Left ventricle myocardium inferior (tissue), 1 donor: ENCODE measurements at places on chromosomes 12 and 14. TPM values are rescaled to one million over a fixed set of nuclear protein-coding genes. Genes with fewer than 3 reads are reported as not detected.

Gene TBX3
- 27.2 TPM for total RNA-seq

Gene BBOF1
- total RNA-seq = 3.8 TPM

Gene INSM2
- total RNA-seq = not detected

Gene CDH24
- 2.1 TPM for total RNA-seq

Gene HOXC10
- total RNA-seq = not detected

Gene GUCY2C
- 0.11 TPM for total RNA-seq

Gene B4GALNT3
- total RNA-seq = 43.4 TPM

Gene ADCY4
- total RNA-seq = 26.6 TPM

Gene SLC17A8
- total RNA-seq = not detected

Gene TMTC1
- 38.4 TPM for total RNA-seq

GRCh38 chr12:48165089-48165981, 8.0 kb upstream of the ASB8 start:
- DNase-seq = no peak
- H3K36me3 ChIP-seq = no peaks in the 10 kb centered on the region
- H3K27ac ChIP-seq = no peak overlapping the region
- peaks cover 10% of the 10 kb centered on the region for H3K27me3 ChIP-seq
- H3K4me1 ChIP-seq = peaks cover 7% of the 10 kb centered on the region
- H3K4me3 ChIP-seq = no peak overlapping the region

GRCh38 chr12:55824726-55825125, 4.7 kb downstream of the DNAJC14 start:
- no peaks in the 10 kb centered on the region for H3K27me3 ChIP-seq
- no peak overlapping the region for H3K27ac ChIP-seq
- H3K36me3 ChIP-seq = peaks cover 44% of the 10 kb centered on the region
- H3K4me1 ChIP-seq = peaks cover 54% of the 10 kb centered on the region
- H3K4me3 ChIP-seq = no peak overlapping the region

GRCh38 chr12:53180220-53180930, at the start of the genes CSAD and ZNF740:
Gene CSAD (minus strand): TSS chr12:53180925. CDS start chr12:53173470, 7,455 bp downstream.
Gene ZNF740 (plus strand): TSS chr12:53180722. CDS start chr12:53181984, 1,262 bp downstream.
- H3K27ac ChIP-seq = peak within 1 kb of the TSS; percentile 98
- peaks cover 59% of the 10 kb centered on the region for H3K4me1 ChIP-seq
- peak; percentile 98 for DNase-seq
- no peaks in the 10 kb centered on the region for H3K27me3 ChIP-seq

DNA sequence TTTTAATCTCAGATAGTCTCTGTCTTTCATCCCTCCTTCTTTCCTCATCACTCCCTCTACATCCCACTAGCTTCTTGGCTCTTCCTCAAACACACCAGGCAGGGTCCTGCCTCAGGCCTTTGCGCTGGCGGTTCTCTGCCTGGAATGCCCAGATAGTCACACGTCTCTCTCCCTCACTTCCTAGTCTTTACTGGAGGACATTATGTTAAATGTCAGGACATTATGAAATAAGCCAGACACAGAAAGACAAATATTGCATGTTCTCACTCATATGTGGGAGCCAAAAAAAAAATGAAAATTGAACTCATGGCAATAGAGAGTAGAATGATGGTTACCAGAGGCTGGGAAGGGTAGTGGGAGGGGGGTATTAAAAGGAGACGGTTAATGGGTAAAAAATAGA, 442.0 kb downstream of the MED13L start:
- DNase-seq = no peak
- H3K27ac ChIP-seq = no peak overlapping the region
- H3K4me1 ChIP-seq = no peaks in the 10 kb centered on the region
- H3K27me3 ChIP-seq = peaks cover 4% of the 10 kb centered on the region
- no peaks in the 10 kb centered on the region for H3K36me3 ChIP-seq

DNA sequence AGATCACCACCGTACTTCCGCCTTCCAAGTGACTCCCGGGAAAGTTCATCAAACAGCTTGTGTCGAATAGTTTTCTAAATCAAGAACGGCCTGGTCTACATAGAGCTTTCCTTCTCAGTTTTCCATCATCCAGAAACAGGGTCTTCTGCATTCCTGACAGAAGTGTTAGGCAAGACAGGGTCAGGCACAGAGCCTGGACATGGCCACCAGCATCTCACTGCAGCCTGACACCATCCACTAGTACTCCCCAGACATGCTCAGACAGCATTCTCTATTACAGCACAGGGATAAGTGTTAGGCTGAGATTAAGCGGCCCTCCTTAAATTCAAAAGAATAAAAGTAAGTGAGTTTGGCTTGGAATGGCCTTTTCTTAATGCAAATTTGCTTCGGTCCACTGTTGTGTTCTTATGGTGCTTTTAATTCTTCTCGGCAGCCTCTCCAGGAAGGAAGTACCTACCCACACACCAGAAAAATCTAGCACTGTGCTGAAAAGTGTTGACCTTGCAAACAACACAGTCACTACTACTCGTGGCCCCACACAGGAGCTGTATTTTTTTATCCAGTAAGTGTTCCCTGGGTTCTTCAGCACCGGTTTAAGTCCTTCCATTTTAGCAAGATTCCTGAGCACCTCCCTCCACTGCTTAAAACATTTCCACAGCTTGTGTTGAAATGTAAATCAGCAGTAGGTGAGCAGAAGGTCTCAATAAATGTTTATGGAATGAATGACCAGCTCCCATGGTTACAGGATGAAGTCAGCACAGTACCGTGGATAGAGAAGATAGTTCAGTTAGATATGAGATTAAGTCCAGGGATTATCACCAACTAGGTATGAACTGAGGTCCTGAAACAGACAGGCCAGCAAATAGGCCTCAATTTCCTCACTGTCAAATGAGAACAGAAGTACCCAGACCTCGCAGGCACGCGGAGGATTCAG, 44.1 kb downstream of the SETD3 start:
- no peaks in the 10 kb centered on the region for H3K27me3 ChIP-seq
- peak overlapping the region; percentile 7 for H3K27ac ChIP-seq
- peaks cover 14% of the 10 kb centered on the region for H3K4me1 ChIP-seq

DNA sequence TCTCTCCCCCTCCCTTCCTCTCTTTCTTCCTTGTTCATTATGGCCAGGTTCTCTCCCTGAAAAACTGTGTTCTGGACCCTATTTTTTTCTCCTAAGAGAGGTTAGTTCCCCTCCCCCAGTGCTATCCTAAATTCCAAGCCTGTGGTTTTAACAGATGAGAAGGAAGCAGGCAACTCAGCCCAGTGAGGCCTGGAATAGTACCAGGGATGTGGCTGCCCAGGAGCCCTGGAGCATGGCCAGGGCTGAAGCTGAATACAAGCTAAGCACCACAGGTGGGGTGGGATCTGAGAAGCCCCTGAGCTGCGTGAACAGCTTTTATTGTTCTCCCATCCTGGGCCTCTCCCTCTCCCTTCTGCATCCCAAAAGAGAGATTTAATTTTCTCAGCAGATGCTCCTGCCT, 1581.3 kb upstream of the TMEM132C start:
- H3K27me3 ChIP-seq = peaks cover 4% of the 10 kb centered on the region
- no peaks in the 10 kb centered on the region for H3K36me3 ChIP-seq
- no peak overlapping the region for H3K27ac ChIP-seq
- no peak for DNase-seq

DNA sequence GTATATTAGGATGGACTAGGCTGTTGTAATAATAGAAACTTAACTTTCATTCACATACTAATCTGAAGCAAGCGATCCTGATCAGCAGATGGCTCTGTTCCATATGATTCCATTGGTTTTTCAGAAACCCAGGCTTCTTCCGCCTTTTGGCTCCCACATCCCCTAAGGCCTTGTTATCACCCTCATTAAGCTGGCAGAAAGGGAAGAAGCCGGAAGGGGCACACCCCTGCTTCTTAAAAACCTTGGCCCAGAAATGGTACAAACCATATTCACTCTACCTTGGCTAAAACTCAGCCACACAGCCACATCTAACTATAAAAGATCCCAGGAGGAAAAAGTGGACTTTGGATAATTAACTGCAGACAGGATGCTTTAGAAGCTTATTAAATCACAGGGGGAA, 329.2 kb downstream of the PCNX1 start:
- no peaks in the 10 kb centered on the region for H3K36me3 ChIP-seq
- H3K27ac ChIP-seq = no peak overlapping the region
- peaks cover 5% of the 10 kb centered on the region for H3K4me1 ChIP-seq
- no peak overlapping the region for H3K4me3 ChIP-seq

DNA sequence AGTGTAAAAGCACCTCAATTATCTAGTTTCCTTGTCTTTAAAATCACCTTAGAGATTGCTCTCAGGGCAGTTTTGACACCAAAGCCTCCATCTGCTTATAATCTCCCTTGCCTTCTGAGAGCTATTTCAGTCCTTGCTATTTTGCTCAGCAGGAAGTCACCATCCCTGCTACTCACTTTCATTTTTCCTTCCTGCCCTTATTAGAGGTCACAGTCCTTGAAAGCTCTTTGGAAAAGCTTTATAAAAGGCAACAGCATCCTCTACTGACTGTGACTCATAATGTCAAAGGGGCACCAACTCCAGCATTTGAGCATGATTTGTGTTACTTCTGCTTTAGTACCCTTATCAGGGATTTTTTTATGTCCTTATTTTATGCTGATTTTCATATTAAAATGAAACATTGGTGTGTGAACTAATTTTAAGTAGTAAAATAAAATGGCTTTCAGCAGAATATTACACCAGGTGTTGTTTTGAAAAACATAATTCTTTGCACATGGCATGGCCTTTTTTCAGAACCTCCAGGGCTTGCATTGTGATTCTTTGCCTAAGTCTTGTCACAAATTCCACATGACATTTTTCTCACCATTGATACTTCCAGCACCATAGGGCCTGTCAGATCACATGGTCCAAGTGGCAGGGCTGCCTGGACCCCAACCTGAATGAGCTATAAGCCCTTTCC, 213.0 kb downstream of the ADAMTS20 start:
- peak overlapping the region; percentile 56 for H3K27ac ChIP-seq
- no peak for DNase-seq
- H3K4me3 ChIP-seq = no peak overlapping the region
- no peaks in the 10 kb centered on the region for H3K36me3 ChIP-seq

- DNase-seq = peak; percentile 28
- H3K27ac ChIP-seq = peak overlapping the region; percentile 23
- peaks cover 81% of the 10 kb centered on the region for H3K36me3 ChIP-seq
- no peaks in the 10 kb centered on the region for H3K27me3 ChIP-seq
Measured at GRCh38 chr12:111788178-111788654, 21.5 kb downstream of the ALDH2 start.

DNA sequence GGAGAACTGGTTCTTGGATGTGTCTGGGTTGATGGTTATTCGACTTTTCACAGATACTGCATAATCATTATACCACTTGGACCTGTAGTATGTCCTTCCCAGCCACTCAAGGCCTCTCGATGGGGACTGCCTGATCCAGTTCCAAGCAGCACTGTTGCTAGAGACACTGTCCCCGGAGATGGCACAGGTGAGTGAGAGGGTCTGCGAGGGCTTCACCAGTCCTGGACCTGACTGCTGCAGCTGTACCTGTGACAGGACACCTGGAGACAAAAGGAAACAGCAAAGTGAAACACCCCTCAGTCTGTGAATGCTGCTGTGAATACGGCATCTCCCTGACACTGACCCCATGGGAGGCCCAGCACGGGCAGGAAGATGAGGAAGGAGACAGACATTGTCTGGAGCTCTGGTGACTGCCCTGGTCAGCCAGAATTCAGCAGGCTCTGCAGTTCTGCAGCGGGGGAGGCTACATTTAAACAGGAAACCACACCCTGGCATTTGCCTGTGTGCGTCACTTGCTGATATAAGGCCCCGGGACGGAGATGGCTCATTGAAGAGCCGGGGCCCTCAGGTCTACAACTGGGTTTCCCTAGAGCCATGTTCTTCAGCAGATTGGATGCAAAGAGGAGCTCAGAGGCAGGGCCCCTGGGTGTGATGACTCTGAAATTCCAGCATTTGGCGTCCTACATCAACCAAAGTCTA, 413.6 kb downstream of the TMEM121 start:
- no peaks in the 10 kb centered on the region for H3K4me1 ChIP-seq
- H3K27ac ChIP-seq = no peak overlapping the region
- H3K4me3 ChIP-seq = no peak overlapping the region
- DNase-seq = no peak

- H3K4me3 ChIP-seq = no peak overlapping the region
- no peaks in the 10 kb centered on the region for H3K4me1 ChIP-seq
- H3K27me3 ChIP-seq = no peaks in the 10 kb centered on the region
- H3K27ac ChIP-seq = no peak overlapping the region
- H3K36me3 ChIP-seq = no peaks in the 10 kb centered on the region
- no peak for DNase-seq
Measured at GRCh38 chr14:37988472-37988871, 219.2 kb upstream of the SSTR1 start.

DNA sequence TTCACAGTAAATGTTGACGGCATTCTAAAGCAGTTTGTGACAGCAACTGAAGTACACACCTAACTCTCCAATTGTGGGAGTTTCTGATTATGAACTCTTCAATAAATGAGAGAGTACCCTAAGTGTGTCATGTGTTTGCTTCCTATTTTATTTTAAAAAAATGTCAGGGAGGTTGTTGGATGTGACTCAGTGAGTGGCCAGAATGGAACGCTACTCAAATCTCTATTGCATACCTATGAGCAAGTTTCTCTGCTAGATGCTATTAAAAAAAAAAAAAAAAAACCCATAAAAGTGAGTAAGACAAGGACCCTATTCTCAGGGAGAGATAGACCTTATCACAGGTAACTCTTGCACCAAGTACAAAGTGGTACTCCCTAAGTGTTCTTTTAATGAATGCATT, 256.6 kb downstream of the BTG1 start:
- no peak for DNase-seq
- peaks cover 4% of the 10 kb centered on the region for H3K4me1 ChIP-seq
- H3K27me3 ChIP-seq = no peaks in the 10 kb centered on the region
- no peak overlapping the region for H3K4me3 ChIP-seq
- H3K27ac ChIP-seq = no peak overlapping the region
- no peaks in the 10 kb centered on the region for H3K36me3 ChIP-seq

DNA sequence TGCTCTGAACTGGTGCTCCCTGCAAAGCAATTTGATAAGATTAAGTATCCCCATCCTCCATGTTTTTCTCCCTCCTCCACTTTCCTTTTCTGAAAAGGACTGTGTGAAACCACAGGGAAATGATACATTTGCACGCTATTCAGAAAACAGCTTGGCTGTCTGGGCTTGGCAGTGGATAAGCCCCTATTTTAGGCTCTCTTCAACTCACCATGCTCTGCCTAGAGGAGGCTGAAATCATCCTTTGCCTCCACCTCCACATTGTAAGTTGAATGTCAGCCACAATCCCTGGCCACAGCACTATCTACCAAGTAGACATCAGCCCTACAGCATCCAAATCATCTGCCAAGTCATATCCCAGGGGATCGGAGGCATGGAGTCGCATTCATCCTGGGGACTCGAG, 642.3 kb downstream of the RPS29 start:
- H3K27ac ChIP-seq = no peak overlapping the region
- no peaks in the 10 kb centered on the region for H3K4me1 ChIP-seq
- H3K4me3 ChIP-seq = no peak overlapping the region
- H3K27me3 ChIP-seq = no peaks in the 10 kb centered on the region
- no peak for DNase-seq
- H3K36me3 ChIP-seq = no peaks in the 10 kb centered on the region

DNA sequence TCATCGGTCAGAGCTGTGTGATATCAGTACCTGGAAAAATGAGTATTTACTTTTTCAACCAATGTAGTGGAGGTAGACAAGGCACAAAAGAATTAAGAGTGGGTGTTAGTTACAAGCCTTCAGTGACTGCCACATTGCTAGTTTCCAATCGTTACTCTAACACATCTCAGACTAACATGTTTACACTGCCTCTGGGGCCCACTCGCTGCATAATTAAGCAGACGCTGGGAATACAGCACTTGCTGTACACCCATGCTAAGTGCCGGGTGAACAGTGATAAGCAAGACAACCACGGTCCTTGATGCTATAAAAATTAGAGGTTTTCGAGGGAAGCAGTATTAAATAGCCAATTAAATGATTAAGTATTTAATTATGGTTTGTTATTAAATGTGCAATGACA, 1147.6 kb downstream of the AACS start:
- no peaks in the 10 kb centered on the region for H3K4me1 ChIP-seq
- no peak overlapping the region for H3K4me3 ChIP-seq
- no peaks in the 10 kb centered on the region for H3K36me3 ChIP-seq
- no peak overlapping the region for H3K27ac ChIP-seq
- DNase-seq = no peak
